ENCODE measurements at places on chromosomes 6 and 20.

DNA sequence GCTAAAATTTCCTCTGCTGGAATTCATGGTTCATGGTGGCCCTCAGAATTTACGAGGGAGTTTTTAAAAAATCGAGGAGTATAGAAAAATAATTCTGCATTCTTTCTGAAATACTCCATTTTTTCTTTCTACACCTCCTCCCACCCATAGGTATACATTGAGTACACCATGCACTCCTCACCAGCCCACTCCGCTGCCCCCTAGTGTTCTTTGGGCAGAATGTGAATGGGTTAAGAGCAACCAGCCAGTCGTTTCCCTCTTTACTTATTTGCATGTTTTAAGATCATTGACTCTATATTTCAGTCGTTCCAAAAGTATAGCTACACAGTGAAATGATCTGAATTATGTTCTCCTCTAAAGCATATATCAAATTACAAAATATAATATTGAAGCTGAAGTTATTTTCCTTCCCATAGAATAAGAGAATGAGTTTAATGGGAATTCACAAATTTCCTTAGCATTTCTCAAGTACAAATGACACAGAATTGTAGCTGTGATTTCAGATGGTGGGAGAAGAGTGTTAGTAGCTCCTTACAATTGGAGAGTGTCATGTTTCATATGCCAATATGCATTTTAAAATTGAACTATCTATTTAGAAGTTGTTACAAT lies 977.7 kb upstream of the SLC35B3 start:
- no peak for DNase-seq

GRCh38 chr20:1669304-1669703 lies 11.7 kb upstream of the SIRPG start:
- DNase-seq = no peak

DNA sequence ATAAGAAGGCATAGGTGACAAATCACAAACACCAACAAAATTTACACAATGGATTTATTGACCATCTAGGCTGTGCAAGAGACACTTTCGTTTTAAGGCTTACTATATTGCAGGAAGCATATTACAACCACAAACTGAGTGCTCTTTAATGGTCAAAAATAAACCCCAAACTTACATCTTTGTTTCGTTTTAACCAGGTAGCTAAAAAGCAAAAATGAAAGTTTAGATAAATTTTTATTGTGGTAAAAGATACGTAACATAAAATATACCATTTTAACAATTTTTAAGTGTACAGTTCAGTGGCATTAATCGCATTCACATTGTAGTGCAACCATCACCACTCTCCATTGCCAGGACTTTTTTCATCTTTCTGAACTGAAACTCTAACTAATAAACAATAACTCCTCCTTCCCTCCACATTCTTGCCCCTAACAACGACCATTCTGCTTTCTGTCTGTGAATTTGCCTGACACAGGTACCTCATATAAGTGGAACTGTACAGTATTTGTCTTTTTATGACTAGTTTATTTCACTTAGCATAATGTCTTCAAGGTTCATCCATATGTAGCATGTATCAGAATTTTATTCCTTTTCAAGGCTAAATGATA lies 32.3 kb upstream of the DUSP22 start:
- DNase-seq = no peak

DNA sequence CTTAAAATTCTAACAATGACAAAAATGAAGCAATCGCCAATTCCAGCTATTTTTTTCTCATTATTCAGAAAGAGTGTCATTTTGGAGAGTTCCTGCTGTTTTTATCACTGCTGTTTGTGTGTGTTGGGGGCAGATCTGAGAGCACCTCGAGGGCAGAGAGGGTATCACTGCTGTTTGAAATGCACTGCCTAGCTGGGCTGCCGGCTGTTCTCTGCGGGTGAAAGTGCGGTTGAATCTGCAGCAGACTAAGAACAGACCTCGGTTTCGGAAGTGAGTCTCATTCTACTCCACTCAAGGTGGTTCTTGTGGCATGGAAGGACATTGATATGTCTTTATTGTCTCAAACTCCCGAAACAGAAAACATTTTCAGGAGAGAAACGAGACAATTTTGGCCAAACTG lies 18.3 kb downstream of the INSM1 start:
- no peak for DNase-seq

GRCh38 chr20:37416848-37417616 lies 71.1 kb downstream of the SRC start:
- no peak for DNase-seq

DNA sequence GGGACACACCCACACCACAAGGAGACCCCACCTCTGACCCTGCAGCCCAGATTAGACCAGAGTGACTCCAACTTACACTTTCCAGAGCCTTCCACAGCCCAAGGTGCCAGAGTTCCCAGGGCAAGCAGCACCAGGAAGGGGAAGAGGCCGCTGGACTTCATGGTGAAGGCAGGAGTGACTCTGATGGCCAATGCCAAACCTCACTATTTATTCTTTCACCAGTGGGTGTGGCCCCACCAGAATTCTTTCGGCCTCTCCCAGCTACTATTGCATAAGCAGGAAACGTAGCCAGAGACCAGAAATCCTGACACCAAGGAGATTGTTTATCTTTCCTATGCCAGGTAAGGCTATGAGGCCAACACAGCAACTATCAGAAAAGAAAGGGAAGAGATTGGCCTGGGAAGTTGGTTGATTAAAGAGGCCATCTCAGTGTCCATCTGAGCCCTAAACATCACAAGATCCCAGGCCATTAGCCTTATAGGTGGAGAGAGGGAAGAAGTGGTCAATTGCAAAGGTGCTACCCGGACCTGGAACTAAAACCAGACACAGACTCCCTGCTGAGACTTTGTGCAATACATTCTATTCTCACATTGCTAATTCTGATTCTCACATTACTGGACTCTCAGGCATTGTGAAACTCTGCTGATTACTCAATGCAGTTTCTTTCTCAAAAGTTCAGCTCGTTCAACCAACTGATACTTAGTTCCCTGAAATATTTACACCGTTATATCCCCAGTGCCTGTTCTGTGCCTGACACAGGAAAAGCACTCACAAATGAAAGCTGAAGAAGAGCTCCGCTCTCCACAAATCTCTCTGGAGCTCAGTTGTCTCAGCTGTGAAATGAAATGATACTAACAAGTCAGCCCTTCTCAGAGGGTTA lies at the start of gene SLPI:
Gene SLPI (minus strand): TSS at position 182 of the 880 bp plus-strand sequence. CDS start 21 bp downstream, at position 161.
- peak; percentile 56 for DNase-seq

GRCh38 chr6:150038202-150039062 lies 13.1 kb upstream of the RAET1L start:
- DNase-seq = peak; percentile 13

GRCh38 chr6:167974640-167975344 lies 22.7 kb upstream of the KIF25 start:
- peak; percentile 67 for DNase-seq

DNA sequence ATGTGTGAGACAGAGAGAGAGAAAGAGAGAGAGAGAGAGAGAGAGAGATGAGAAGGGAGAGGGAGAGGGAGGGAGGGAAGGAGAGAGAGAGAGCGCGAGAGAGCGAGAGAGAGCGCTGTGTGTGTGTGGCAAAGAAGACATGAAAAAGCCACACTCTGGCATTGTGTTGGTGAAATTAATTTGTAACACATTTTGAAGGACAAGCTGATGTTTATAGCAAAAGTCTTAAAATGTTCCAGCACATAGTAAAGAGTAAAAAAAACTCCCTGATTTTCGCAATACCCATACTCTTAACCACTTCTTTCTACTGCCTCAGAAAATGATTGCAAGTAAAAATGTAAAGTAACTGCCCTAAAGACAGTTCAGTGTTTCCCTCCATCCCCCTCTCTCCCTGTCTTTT lies 56.7 kb downstream of the SLC22A1 start:
- DNase-seq = no peak

GRCh38 chr6:131510094-131510493 lies 62.9 kb upstream of the ARG1 start:
- no peak for DNase-seq

GRCh38 chr6:33077908-33078307 lies 2.1 kb downstream of the HLA-DPB1 start:
- no peak for DNase-seq

DNA sequence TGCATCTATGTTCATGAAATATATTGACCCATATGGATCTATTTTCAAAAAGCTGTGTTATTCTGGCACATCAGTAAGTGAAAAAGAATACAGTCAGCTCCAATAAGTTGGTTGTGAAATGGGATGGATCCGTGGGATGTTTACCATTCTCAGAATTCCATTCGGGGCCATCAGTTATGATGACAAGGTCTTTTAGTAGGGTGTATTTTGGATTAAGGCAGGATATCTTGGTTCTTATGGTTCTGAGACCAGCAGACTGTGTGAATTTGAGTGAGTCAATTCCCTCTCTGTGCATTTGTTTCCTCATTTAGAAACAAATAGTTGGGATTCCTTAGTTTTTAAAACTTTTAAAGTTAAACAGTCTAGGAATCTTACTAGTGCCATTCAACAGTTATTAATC lies 287.4 kb downstream of the CD109 start:
- DNase-seq = no peak

GRCh38 chr6:15076565-15076964 lies 169.3 kb upstream of the JARID2 start:
- DNase-seq = no peak

- no peak for DNase-seq
Measured at GRCh38 chr6:164303102-164303964, 888.8 kb downstream of the QKI start.

GRCh38 chr6:162200945-162201690 lies 526.4 kb downstream of the PRKN start:
- no peak for DNase-seq

DNA sequence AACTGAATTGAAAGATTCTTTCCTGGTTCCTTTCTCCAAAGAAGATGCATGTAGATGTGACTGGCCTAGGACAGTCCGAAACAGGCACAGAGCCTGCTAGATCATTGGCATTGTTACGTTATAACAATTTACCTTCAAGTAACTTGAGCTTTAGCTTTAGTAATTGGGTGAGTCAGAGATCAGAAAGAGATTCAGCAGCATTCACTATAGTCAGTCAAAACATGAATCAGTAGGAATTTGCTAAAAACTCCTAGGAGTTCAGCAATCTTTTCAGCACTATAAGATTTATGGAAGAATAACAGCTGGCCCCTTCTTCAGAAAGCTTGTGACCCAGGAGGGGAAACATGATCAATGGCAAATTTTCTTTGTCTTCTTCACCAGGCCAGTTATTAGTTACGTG lies 281.7 kb upstream of the PRDM1 start:
- no peak for DNase-seq

DNA sequence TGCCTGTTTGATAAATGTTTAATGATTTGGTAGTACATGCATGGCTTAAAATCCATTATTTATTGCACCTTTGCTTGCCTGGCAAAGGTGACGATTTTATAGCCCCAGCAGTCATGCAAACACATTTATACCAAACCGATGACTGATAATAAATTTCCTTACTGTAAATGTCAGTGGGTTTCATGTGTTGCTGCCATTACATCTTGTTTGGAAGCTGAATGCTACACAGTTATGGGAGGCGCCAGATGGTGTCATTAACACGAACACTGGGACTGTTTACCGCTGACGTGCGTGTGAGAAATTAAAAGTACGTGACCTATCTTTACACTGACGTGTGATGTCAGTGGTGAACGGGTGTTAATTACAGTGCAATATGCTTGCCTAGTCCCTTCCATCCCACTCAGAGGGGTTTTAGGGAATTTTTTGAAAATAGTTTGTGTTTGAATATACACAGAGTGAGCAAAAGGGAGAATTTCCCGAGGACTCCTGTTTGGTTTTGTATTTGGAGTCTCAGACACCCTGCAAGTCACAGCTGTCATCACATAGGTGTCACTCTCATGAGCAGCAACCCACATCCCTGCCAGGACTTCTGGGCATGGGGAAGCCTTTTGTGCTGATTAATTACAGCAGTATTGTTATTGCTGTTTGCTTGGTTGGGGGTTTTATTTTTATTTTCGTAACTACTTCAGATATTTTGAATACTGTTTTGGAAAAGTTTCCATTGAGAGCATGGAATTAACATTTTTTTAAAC lies 151.8 kb upstream of the INSM1 start:
- DNase-seq = peak; percentile 14

DNA sequence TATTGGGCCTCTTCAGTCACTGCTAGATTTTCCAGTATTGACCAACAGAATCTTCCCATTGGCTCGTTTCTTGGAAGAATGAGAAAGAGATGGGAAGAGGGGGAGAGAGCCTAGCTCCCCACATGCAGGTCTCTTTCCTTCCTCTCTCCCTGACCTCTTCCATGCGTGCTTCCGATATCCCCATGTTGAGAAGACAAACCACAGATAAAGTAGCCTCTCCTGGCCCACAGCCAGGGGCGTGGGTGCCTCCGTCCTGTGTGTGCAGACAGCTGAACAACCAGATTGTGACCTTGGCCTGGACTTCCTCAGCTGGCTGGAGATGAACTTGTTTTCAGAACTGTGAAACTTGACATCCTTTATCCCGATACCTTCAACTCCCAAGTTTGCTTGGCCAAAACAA lies 71.0 kb downstream of the EDN3 start:
- no peak for DNase-seq

DNA sequence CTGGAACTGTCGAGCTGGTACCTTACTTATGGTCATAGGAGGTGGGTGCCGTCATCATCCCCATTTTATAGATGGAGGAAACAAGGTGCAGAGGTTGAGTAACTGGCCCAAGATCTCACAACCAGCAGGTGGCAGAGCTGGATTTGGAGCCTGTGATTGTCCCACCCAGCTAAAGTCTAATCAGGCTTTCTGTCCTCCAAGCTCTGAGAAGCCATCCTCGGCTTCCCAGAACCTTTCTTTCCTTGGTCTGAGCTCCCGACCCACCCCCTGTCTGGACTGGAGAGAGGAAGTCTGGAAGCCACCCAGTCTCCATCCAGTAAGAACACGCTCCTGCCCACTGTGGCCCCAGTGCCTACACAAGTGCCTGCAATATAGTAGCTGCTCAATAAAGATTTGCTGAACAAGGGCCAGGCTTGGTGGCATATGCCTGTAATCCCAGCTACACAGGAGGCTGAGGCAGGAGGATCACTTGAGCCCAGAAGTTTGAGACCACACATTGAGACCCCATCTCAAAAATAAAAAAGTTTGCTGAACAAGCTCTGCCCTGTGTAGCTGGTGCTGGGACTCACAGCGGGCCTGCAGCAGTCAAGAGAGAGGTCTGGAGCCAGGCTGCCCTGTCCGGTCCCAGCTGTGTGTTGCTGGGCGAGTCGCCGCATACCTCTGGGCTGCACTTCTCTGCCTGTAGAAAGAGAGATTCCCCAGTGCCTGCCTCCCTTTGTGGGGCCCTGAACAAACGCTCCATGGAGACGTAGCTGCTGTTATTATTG lies 32.5 kb upstream of the DLGAP4 start:
- DNase-seq = peak; percentile 68

- DNase-seq = peak; percentile 4
Measured at GRCh38 chr6:146865756-146866379, 267.1 kb downstream of the ADGB start.

All from T47D (cell line).